ENCODE measurements at places on chromosomes 1 and 21. TPM values are rescaled to one million over a fixed set of nuclear protein-coding genes. Genes with fewer than 3 reads are reported as not detected.
A peak's percentile ranks its signal among the peaks of the same experiment; 100 is the strongest.

The HES2 gene
- total RNA-seq = 1.2 TPM

The KAZN gene
- 0.46 TPM for total RNA-seq

The ANGPTL3 gene
- not detected for total RNA-seq

The FALEC gene
- total RNA-seq = not detected

The BLZF1 gene
- total RNA-seq = 7.8 TPM

DNA sequence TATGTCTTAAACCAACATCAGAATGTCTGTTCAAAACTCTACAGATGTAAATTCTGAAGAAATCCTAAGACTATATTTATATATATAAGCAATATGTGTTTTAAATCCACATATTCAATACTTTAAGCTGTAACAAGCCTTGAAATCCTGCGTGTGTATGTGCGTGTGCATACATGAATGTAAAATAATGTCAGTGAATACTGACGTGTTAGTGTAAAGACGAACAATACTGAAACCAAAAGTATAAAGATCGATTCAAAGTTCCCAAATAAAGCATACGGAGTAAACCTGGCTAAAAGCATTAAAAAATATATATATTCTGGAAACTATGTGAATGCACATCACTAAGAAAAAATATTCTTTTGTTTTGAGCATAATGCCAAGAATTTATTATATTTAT is 668.6 kb upstream of the NCAM2 start:
- DNase-seq = no peak

- no peak for DNase-seq
Measured at GRCh38 chr1:204670152-204670927, 15.2 kb downstream of the LRRN2 start.

DNA sequence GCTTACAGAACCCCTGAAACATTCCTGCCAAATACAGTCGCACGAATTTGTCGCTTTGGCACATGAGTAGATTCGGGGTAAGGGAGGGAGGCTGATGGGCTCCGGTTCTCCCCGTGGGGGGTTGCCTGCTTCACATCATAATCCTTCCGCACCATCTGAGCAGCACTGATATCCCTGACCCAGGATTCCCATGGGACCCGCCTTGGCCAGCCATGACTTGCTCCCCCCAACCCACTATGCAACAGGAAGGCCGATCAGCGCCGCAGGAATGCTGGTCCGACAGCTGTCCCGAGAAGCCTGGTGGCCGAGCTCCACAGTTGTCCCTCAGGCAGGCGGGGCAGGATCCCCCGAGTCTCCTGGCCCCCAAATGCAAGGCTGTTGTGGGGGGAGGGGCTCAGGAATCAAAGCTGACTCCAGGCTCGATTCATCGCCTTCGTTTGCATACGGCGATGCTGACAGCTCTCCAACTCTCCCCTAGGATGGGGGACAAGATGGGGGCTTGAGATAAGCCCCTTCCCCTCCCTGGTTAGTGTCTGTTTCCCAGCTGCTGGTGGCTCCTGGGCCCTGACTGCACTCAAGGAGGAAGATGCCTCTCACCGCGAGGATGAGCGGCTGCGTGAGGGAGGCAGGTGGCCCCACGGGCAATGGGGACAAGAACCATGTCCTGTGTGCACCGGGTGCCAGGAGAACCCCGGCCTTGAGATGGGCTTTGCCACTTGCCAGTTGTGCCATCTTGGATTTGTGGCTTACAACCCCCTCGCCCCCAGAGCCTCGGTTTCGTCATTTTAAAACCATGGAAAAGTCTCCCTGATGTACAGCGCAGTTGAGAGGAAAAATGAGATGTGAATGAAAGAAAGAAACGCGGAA is 9.3 kb downstream of the DRAXIN start:
- no peak for DNase-seq

- DNase-seq = peak; percentile 85
Measured at GRCh38 chr1:160083968-160084770, 2.8 kb downstream of the KCNJ9 start.

GRCh38 chr1:53130878-53131589 is 11.4 kb downstream of the SLC1A7 start:
- DNase-seq = no peak

GRCh38 chr21:35475009-35475408 is 425.9 kb upstream of the RUNX1 start:
- no peak for DNase-seq

DNA sequence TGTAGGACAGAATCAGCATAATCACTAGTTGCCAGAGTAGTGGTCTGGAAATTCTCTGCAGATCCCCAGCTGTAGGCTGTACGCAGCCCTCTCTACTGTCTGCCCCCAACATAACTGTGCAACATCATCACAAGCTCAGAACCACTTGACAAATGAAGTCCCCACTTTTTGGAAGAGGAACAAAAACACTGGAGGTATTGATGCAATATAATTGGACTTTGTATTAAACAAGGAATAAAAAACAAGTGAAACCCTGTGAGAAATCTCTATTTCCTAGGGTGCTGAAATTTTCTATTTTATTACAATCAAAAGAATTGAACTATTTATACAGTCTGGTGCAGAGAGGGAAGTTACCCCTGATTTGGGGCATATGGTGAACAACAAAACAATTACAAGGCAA is 15.2 kb downstream of the PHTF1 start:
- no peak for DNase-seq

GRCh38 chr1:95309031-95309471 is 75.0 kb downstream of the RWDD3 start:
- no peak for DNase-seq
